H7 (cell line): ENCODE measurements at places on chromosomes 2 and 18. TPM values are rescaled to one million over a fixed set of nuclear protein-coding genes. Genes with fewer than 3 reads are reported as not detected.
A peak's percentile ranks its signal among the peaks of the same experiment; 100 is the strongest.

DNA sequence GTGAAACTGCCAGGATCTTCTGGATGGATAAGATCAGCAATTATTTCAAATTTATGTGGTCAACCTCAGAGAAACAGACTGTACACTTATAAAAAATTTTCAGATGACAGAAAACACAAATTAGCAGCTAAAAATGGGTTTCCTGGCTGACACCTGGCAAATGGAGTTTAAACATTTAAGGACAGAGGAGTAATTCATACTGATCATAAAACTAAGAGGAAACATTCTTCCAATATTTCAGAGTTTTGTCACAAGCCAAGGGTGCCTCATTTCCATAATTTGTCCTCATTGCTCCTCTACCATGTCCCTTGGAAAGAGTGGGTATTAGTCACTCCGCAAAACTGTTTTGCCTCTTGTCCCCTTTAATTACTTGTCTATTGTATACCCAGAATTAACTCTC, 70.2 kb downstream of the TMEFF2 start:
- DNase-seq: no peak

ERBB4 gene
- 0.78 and 5.7 TPM in 2 replicates for total RNA-seq

MRPL53 gene
- total RNA-seq: 25.9 and 34.1 TPM in 2 replicates

DNA sequence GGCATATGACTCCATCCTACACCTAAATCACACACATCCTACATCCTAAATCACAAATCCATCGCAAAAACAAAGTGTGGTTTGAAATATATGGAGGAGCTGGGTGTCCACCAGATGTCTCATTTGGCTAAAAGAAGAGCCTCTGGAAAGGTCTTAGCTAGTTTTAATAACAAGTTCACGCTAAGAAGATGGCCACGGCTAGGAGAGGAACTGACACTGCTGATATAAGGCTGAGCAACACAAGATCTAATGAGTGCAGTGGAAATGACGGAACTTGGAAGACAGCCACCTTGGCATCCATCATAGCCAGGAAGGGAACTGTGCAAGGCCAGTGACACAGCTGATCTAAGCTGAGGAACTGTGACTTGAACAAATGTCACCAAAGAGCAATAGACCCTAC, 60.0 kb upstream of the AGAP1 start:
- DNase-seq: no peak

DNA sequence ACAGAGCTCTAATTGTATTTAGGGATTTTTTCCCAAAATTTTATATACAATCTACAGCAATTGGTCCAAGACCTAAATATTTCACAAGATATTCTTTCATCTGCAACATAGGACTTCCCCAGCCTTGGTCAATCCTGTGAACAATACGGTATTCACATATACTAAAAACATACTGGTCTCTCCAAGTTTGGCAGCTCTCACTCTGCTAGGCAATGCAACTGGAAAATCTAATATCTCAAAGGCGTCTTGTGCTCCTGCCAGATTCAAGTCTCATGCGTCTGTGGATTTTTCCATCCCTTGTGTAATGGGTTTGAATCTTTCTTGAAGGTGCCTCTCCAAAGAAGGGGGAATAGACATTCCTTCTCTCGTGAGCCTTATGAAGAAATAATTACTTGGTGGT, 27.4 kb upstream of the MBOAT2 start:
- no peak for DNase-seq

GRCh38 chr2:215171796-215172195, 33.4 kb upstream of the ABCA12 start:
- DNase-seq: no peak

- no peak for DNase-seq
Measured at GRCh38 chr2:54966165-54966832, 84.0 kb downstream of the RTN4 start.

GRCh38 chr2:43082111-43082894, 144.1 kb downstream of the ZFP36L2 start:
- peak; percentile 44 for DNase-seq

- DNase-seq: no peak
Measured at GRCh38 chr2:3443083-3443482, 63.6 kb downstream of the TRAPPC12 start.

DNA sequence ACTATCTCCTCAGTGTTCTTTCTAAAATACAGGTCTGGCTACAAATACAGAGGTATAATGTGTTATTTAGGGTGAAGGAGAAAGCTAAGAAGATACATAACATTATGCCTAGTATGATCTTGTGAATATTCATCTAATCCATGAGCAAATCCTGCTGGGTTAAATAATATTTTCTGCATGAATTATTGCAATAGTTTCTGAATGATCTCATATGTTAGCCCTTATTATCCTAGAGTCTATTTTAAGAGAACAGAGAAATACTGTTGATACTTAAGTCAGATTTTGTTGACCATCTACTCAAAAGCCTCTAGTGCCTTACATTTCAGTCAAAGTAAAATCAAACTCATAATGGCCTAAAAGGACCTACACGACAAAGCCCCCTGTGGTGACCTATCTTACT, 382.3 kb downstream of the FIGN start:
- no peak for DNase-seq

DNA sequence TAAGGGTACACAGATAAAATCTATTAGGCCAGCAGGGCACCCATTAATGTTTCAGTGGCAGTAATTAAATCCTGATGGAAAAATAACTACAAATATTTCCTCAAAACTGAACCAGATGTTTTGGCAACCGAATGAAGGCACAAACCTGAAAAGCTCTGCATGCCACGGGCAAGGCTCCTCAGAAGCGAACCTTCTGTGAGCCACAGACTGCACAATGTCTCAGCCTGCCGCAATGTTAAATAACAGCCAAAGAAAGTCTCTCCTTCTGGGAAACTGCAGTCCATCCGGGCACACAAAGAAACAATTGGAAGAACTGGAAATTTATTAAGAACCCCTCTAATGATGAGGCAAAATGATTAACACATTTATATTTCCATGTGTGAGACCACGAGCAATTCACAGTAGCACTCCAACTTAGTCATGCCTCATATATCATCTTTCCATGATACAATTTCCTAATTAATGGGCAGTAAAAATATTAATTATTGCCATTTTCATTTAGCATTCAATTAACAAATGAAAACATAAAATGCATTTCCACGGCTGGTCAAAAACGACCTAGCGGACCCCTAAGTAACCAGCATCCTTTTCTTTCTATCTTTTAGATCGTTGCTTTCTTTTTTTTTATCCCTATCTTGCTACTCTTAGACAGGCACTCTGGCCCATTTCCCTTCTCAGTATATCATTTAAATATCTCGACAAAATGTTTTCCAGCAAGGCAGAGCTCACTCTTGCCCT, 237.5 kb downstream of the EPHA4 start:
- no peak for DNase-seq

TM4SF20 gene
- total RNA-seq: not detected in 2 replicates

GRCh38 chr2:42196403-42197267, 27.5 kb downstream of the EML4 start:
- DNase-seq: peak; percentile 46

ITPRID2 gene
- 10.5 and 13.6 TPM in 2 replicates for total RNA-seq

MDH1B gene
- total RNA-seq: 2.0 and 2.2 TPM in 2 replicates

GRCh38 chr2:128756365-128756717, 437.7 kb upstream of the HS6ST1 start:
- no peak for DNase-seq

DNA sequence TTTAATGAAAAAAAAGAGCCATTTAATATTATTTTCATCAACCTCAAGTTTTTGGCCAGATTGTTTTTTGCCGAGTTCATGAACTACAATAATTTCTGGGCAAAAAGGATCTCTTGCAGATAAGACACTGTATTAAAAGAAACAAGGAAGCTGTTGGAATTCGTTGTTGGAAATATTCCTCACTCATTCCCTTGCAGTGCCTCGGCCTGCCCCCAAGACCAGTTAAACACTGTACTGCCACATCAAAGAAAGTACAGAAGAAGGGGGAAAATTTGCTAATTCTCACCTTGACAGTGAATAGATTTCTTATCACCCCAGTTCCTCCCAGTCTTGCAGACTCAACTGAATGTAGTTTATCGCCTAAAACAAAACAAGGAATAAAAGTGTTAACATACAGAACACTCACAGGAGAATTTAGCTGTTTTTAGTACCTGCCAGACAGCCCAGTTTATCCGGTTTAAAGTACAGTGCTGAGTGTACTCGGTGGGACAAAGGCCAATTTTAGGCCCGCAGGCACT, 1.2 kb downstream of the IDH1 start:
- no peak for DNase-seq

- no peak for DNase-seq
Measured at GRCh38 chr2:191105082-191105481, 45.7 kb downstream of the STAT4 start.

GNLY gene
- not detected in 2 replicates for total RNA-seq

ANKRD30B gene
- total RNA-seq: not detected in 2 replicates

DNA sequence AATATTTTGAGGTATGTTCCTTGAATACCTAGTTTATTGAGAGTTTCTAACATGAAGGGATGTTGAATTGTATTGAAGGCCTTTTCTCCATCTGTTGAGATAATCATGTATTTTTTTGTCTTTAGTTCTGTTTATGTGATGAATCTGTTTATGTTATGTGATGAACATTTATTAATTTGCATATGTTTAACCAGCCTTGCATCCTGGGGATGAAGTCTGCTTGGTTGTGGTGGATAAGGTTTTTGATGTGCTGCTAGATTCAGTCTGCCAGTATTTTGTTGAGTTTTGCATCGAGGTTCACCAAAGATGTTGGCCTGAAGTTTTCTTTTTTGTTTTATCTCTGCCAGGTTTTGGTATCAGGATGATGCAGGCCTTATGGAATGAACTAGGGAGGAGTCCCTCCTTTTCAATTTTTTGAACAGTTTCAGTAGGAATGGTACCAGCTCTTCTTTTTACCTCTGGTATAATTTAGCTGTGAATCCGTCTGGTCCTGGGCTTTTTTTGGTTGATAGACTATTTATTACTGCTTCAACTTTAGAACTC, 71.9 kb downstream of the EPC2 start:
- DNase-seq: no peak
